ENCODE measurements at places on chromosomes 2 and 18.
A peak's percentile ranks its signal among the peaks of the same experiment; 100 is the strongest.

GRCh38 chr2:189109921-189110397 is 69.6 kb downstream of the COL5A2 start:
- DNase-seq = no peak

- no peak for DNase-seq
Measured at GRCh38 chr2:195051401-195051800, 605.6 kb upstream of the SLC39A10 start.

DNA sequence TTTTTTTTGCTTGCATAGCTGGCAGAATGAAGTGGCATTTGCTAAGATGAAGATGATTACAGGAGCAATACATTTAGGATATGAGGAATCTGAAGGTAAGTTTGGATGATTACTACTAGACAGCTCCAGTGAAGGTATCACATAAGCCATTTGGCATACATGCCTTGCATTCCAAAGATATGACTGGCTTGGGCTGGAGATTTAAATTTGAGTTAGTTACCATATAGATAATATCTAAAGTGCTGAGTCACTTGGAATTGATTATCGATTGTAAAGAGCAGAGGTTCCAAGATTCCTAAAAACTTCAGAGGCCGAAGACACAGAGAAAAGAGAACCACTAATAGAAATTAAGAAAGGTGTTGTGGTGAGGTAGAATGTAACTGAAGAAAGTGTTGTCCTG is 1026.4 kb downstream of the DSC3 start:
- no peak for DNase-seq

GRCh38 chr2:33373986-33374385 is 102.5 kb upstream of the RASGRP3 start:
- peak; percentile 90 for DNase-seq

DNA sequence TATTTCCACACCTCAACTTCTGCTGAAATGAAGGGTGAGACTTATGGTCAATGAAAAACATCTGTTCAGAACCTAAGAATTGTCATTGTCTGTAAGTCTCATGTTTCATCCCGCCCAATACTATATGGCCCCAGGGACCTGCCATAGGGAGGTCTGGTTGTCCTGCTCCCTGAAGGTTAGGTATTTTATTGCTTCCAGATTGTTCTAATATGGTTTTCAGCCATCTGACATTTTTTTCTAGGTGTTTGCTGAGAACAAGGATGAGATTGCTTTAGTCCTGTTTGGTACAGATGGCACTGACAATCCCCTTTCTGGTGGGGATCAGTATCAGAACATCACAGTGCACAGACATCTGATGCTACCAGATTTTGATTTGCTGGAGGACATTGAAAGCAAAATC is 7.3 kb downstream of the XRCC5 start:
- DNase-seq = no peak

DNA sequence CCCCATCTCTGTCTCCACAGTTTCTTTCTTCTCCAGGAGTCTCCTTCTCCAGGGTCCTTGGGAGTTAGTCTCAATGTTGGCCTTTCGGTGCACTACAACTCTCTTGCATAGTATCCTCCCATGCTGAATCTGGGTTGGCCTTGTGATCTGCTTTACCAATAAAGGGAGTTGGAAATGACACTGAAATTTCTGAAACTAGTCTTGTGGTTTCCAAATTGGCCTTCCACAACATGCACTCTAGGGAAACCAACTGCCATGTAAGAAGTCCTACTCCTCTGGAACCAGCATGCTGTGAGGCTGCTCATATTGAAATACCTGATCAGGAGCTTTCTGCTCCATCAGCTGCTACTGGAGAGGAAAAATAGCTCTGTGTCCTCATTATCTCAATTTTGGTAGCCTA is 9.9 kb upstream of the ABHD3 start:
- DNase-seq = no peak

DNA sequence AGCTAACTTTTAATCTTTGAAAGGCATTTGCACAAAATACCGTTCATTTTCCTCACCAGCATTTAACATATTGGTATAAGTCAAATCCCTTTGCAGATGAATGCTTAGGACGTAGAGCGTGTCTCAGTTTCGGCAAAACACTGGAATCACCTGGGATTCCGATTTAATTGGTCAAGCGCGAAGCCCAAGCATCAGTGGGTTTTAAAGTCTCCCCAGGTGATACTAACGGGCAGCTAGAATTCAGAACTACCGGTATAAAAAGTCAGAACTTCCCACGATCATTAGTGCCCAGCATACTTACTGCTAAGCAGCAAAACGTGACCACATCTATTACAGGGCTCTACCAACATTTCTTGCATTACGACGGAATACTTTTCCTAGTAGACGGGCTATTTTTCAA is 24.6 kb downstream of the ALPK2 start:
- DNase-seq = no peak

DNA sequence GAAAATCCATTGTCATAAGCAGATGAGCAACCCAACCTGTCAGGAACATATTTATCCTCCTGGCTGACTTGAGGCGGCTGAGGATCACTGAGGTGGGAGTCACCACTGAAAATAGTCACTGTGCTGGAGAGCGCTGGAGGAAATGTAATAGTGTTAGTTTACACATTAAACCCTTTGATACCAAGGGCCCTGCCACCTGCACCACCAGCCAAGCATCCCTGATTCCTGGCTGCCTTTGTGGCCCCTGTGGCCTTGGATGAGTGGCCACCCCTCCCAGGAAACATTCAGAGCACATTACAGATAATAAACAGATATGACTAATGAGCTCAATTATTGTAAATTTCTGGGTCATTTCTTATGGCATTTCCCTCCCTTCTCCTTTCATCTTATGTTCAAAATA is 105.9 kb downstream of the LYPD1 start:
- DNase-seq = no peak

- DNase-seq = no peak
Measured at GRCh38 chr18:56575819-56576663, 62.4 kb downstream of the TXNL1 start.

DNA sequence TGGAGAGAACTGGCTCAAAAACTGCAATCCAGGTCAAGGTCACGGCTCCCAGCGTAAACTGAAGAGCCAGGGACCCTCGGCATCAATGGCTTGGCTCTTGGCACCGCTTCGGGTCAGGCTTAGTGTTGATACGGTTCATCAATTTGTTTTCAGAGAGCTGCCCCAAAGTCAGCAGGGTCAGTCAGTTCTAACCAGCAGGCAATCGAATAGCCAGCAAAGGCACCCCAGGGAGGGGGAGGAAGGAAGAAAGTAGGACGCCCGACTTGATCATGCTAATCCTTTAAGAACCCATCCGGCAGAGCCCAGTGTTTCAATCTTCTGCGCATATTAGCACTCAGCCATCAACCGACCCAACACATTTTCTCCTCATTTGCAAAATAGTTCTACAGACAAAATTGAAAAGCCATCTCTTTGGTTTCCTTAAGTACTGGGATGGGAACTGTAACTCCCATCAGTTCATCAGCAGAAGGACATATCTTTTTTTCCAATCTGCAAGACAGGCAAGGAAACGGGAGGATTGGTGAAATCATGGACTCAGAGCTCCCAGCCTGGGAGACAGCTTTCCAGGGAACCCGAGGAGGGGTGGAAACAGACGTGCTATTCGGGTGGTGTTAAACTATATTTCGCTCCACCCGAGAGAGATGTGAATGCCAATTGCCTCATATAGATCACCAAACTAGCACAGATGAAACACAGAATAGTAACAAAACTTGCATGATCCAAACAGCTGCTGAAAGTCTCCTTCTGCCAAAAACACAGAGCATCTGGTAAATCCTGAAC is 40.7 kb upstream of the CABLES1 start:
- DNase-seq = no peak

DNA sequence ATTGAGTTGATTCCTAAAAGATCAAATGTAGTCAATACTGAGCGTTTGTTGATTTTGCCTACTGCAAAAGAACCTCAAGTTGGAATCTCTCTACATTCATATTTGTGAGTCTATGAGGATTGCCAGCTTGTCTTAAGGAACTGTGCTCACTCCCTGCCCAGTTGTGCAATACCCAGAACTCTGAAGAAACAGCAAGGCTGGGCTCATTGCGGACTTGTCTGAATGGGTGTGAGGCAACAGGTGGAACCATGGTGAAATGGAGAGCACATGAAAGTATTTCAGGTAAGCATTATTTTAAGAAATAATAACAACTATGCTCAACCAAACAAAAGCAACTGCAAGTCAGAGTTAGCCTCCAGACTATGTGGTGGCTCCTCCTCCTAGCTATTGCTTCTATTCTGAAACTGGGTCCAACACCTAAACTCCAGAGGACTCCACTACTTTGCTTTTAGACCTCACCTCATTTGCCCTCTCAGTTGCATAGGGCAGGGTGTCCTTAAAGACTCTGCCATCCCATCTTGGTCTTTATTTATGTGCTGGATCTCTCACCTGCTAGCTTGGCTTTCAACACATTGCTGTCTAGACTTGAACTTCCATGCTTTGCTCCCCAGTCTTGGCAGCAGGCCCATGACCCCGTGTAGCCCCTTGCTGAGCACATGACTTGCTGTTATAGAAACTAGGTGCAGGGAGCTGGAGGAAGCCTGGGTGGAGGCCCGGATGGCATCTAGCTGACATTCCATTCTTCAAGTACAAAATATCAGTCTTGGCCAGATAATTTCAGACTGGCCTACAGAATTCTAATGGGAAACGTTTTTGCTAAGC is 94.8 kb upstream of the ARL5A start:
- DNase-seq = no peak

DNA sequence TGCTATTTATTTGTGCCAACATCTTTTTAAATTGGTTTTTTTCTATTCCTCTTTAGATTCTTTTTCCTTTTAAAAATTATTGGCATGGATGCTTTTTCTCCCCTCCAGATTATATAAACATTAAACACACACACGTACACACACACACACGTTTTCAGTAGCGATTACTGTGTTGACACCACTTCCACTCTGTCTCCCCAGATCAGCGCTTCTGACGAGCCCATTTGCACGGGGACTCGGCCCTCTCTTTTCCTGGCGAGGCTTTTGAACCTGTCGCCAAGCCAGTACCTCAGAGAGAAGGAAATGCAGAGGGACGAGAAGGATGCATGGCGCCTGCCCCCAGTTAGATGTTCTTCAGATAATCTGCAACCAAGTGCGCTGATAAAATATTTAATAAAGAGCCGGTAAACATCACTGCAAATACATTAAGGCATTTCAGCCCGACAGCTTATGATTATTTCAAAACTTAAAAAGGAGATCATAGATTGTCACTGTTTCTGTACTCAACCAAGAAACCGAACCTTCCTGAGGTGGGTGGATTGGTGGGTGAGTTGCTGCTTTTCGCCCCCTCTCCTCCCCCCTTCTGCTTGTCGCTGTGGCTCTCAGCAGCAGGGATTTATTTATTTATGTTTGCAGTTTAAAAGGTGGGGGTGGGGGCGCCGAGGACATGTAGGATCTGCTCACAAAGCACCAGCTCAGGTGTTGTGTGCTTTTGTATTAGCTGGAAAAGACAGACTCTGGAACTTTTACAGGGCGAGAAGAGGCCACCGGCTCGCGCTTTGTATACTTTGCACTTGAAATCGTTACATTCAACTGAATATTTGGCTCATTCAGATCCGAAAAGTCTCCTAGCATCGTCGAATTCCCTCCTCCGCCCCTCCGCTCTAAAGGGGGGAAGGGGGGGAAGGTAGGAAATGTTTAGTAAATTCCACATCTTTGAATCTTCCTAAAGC is 787 bp upstream of the TBR1 start:
- DNase-seq = no peak

- DNase-seq = no peak
Measured at GRCh38 chr2:101545950-101546349, 71.0 kb upstream of the RFX8 start.

- no peak for DNase-seq
Measured at GRCh38 chr18:48599391-48599790, 60.6 kb downstream of the CTIF start.

GRCh38 chr2:137173463-137173862 is 408.1 kb downstream of the THSD7B start:
- peak; percentile 41 for DNase-seq

DNA sequence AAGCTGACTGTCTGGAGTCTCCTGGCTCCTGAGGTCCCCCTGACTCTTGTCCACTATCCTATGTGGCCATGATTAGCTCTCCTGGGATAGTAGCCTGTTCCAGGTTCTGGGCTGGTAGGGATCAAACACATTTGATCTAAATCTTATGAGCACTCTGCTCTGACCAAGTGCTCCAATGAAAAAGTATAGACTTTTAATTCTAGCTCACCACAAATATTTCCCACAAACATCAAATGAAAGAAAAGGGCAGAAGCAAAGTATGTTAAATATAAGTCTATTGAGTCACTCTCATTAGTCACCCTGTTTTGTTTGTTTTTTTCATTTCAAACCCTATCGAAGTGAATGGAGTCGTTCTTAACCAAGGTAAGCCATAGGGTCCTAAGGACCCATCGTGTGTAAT is 39.7 kb upstream of the NEDD4L start:
- peak; percentile 34 for DNase-seq

DNA sequence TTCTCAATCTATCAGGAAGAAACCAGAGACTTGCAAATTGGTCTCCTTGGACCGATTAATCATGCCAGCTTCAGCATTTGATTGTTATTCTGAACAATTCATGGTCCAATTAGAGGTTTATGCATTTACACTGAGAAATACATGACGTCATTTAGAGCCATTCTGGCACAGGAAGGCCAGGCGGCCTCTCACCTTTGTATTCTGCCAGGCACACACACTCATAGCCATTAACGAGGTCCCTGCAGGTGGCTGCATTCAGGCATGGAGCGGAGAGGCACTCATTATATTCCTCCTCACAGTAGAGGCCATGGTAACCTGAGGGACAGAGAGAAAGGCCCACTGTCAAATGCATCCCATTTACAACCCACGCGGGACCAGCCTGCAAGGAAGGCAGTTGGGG is 146.8 kb upstream of the PID1 start:
- DNase-seq = no peak

GRCh38 chr2:31457651-31458050 is 43.1 kb upstream of the XDH start:
- no peak for DNase-seq

DNA sequence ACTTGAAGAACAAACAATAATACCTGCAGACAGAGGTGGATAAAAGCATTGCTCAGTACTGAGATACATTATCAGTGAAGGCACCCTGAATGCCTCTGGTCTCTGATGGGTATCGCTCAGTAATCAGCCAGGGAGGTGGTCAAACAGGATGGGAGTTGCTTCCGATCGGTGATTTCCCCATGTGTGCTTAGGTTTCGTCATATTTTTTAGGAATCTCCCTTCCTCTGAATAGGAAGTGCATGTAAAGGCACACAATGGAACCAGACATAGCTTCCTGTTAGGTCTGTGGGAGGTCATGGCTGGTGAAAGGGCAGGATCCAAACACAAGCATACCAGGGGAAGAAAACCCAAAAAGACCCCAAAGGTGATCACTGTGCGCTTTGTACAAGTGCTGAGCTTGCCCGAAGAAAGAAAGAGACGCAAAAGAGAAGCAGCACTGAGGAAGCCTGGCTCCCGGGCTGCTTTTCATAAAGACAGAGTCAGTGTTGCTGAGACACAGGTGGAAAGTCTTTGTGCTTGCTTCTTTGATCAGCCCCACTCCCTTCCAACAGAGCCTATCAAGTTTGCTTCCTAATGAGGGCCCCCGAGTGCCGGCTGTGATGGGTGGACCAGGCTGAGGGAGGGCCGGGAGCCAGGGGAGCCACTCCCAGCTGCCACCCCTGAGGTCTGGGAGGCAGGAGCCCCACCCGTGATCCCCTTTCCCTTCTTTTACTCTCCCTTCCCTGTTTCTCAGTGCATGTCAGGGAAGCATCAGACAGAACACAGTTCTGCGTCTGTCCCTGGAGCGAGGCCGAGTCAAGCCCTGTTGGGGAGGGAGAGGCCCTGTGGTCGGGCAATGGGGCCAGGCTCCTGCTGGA is 138.2 kb downstream of the SH3RF3 start:
- DNase-seq = no peak
